ENCODE measurements at places on chromosomes 2 and 18.
A peak's percentile ranks its signal among the peaks of the same experiment; 100 is the strongest.

GRCh38 chr2:127646487-127647241, 711 bp downstream of the GPR17 start:
- no peak for DNase-seq

DNA sequence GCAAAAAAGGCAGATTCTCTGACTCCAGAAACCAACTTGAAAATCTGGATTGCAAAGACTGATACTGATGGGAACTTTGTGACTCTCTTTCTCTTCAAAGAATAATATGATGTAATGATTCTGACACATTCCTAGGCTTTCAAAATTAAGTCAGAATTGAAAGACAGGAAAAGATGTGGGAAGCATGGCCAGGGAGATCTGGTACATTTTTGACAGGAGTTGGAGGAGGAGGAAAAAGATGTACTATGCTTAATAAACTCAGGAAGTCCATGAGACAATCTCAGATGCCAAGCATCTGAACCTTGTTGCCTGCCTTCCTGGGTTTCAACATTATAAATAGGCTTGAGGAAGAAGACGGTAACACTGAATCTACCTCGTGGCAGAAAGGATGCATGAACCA, 34.2 kb downstream of the KLF7 start:
- DNase-seq: no peak

DNA sequence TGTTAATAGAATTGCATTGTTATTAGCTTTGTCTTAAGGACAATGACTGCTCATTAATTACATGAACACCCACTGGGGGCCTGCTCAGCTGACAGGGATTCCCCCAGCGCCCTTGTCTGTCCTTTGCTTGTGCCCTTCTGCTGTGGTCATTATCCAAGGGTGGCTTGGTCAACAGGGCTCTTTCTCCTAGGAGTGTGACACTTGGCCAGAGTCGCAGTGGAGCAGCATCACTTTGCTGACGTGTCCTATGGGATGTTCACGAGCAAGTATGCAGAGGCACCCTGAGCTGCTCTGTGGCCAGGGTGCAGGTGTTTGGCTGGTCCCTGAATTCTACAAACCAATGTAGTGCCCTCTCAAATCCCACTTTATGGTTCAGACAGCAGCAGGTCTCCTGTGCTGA, 46.0 kb downstream of the PTGR3 start:
- DNase-seq: no peak

DNA sequence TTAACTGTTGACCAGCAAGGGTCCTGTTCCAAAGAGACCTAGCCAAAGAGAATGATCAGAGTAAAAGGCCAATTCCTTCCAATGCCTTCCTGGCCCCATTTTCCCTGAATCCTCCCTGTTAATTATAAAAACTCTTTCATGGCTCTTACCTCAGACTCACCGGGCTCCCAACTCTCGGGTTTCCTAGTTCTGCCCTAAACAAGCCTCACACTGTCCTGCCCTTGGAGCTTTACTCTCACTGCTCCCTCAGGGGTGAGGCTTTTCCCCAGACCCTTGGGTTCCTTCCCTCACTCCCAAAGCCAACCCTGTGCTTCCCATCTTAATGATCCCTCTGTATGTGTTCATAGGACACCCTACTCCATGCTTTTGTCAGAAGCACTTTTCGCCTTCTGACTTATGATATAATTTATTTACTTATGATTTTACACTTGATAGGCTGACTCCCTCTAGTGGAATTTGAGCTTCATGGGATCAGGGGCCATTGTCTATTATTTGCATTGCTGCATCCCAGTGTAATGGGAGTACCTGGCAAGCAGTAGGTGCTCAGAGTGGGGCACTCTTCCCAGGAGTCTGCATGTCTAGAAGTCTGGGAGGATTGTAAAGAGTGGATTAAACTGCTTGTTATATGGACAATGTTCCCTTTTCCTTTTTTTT, 29.9 kb upstream of the ZNG1B start:
- peak; percentile 17 for DNase-seq

Data from EH (cell line).